Activated T-cell treated with anti-CD3 and anti-CD28 coated beads for 24 hours (primary cell): ENCODE measurements at places on chromosomes 11 and 22.

DNA sequence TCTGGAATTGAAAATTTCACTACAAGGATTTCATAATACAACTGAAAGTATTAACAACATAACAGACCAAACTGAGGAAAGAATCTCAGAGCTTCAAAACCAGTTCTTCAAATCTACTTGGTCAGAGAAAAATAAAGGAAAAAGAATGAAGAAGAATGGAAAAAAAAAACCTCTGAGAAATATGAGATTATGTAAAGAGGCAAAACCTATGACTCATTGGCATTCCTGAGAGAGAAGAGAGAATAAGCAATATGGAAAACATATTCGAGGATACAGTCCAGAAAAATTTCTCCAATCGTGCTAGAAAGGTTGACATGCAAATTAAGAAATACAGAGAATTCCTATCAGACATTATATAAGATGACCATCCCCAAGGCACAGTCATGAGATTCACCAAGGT is 23.4 kb upstream of the GPR83 start:
- DNase-seq = no peak

GRCh38 chr22:44935724-44936123 is 74.1 kb downstream of the PHF21B start:
- DNase-seq = no peak

DNA sequence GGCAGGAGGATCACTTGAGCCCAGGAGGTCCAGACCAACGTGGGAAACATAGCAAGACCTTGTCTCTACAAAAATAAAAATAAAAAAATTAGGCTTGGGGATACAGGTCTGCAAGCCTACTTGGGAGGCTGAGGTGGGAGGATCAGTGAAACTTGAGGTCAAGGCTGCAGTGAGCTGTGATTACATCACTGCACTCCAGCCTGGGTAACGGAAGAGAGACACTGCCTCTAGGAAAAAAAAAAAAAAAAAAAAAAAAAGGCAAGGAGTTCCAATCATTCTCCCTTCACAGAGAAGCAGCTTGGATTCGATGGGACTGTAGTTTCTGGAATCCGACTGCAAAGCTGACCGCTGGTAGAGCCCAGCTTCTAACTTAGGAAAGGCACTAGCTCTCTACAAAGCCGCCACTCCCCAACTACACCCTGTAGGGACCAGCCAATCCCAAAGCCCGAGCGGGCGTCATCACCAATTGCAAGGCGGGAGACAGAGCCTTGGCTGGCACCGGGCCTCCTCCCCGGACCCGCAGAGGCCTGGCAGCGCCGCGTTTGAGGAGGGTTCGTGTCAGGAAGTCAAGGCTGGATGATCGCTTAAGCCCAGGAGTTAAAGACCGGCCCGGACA is 716 bp upstream of the DDB2 start:
- peak; percentile 78 for DNase-seq

DNA sequence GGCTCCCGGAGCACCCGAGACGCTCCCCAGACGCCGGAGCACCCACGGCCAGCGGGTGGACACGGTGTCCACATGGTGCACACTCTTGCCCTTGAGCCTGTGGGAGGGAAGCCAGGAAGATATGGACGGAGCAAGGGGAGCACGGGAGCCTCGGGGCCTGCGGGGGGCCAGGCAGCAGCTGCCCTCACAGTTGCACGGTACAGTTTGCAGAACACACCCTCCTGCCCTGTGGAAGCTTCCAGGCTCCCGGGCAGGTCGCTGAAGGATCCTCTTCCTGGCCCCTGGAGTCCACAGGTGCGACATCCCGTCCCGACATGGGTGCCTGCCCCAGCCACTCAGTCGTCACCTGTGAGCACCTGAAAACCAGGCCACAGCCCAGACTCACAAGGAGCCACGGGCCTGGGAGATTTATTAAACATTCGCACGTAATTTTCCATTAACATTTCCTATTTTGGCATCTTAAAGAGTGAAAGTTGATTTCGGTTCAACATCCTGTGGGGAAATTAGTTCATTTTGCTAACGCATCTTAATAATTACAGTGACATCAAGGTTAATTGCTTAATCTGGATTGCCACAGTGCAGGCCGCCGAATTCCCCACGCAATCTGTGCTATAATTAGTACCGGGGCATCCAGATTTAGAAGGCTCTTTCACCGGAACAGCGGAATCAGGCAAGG is 253.3 kb downstream of the BRD1 start:
- no peak for DNase-seq

DNA sequence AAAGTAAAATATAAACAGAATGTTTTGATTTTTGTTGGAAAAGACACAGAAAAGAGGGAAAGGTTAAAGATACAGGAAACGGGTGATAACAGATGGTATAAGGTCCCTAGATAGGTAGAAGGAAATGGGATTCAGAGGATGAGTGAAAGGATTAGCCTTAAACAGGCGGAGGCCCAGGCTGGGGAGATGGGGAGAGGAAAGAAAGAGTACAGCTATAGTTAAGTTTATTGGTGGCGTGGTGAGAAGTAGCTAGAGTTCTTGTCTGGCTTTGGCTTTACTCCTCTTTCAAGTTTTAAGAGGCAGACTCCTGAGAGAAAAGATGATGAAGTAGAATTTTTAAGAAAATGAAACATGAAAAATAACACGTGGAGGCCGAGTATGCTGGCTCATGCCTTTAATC is 13.7 kb downstream of the ZBTB44 start:
- DNase-seq = no peak

- DNase-seq = no peak
These were observed 5.3 kb downstream of the LZTR1 start for GRCh38 chr22:20987375-20987774.

DNA sequence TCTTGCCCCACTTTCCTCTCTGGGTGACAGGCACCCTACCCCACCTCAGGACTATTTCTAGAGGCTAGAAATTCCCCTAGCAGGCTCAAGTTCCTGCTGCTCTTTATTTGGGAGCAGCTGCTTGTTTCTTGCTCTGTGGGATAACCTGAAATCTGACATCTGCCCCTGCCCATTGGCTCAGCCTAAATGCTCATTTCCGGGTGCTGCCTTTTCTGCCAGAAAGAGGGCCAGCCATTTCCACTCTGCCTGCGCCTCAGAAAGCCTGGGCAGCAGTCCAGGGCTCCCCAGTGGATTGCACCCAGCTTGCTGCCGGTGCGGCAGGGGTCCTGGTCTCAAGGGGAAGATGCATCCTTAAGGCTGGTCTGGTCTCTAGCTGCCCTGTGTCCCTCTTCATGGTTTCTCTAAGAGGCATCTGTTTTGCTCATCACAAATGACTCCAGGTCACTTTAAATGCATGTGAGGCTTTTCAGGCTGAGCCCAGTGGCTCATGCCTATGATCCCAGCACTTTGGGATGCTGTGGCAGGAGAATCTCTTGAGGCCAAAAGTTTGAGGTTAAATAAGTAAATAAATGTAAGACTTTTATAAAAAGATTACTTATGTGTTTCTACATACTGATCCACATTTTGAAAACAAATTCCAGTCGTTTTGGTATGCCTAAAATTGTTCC is 10.3 kb upstream of the PNPLA5 start:
- DNase-seq = no peak

GRCh38 chr11:114062272-114062671 is 2.8 kb downstream of the ZBTB16 start:
- no peak for DNase-seq

DNA sequence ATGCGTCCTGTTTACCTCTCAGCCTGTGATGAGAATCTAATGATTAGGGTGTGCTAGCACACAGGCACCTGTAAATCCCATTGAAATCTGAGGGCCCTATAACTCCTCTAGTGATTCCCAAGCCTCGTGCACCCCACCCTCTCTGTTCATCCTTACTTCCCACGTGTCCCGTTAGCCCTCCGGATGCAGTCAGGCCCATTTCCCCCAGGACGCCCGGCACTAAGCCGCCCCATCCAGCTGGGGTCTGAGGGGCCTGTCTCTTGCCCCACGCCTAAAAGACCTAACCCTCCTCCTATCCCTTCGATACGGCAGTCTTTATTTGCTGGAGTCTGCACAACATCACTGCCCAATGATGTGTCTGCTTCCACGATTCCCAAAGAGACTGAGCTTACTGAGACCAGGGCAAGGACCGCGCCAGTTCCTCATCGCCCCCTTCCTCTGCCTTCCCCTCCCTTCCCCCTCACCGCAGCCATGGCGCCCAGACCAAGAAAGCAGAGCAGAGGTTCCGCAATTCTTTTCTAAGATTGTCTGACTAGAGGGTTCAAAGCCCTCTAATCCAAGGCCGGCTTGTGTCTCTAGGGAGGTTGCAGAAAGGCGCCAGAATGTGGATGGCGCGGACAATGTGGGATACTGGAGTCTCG is 1.1 kb upstream of the FADS2 start:
- DNase-seq = no peak

DNA sequence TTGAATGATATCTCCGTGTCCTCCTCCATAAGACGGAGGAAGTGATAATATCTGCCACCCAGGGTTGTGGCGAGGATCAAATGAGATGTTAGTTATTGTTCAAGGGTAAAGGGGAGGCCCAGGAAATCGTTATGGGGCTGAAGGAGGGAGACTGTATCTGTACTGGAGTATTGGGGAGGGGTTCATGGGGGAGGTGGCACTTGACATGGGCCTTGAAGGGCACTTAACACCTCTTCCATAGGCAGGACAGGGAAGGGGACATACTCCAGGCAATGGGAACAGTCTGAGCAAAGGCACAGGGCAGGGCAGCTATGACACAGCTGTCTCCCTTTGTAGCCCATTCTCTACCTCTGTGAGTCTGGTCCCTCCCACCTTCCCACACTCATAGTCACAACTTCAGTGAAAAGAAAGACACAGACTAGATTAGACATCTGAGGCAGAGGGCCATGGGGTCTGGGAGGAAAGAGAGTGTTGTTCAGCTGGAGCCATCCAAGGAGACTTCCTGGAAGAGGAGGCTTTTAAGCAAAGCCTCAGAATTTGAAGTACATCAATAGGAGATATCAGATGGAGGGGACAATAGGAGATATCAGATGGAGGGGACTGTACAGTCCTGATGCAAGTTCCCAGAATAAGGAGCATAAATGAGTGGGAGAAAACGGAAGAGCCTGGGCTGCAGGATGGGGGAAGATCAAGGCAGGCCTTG is 15.8 kb upstream of the DGKZ start:
- DNase-seq = peak; percentile 37

DNA sequence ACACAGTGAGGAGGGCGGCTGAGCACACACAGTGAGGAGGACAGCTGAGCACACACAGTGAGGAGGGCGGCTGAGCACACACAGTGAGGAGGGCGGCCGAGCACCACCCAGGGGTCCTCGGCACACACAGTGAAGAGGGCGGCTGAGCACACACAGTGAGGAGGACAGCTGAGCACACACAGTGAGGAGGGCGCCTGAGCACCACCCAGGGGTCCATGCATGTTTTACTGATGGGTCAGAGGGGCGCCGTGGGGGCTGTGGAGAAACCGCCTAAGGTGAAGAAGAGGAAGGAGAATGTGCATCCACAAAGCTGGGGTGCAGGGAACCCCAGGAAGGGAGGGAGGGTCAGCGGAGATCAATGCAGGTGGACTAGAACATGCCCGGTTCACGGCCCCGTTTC is 461.8 kb downstream of the BRD1 start:
- no peak for DNase-seq

GRCh38 chr11:72816404-72816990 is 2.3 kb downstream of the ATG16L2 start:
- no peak for DNase-seq

DNA sequence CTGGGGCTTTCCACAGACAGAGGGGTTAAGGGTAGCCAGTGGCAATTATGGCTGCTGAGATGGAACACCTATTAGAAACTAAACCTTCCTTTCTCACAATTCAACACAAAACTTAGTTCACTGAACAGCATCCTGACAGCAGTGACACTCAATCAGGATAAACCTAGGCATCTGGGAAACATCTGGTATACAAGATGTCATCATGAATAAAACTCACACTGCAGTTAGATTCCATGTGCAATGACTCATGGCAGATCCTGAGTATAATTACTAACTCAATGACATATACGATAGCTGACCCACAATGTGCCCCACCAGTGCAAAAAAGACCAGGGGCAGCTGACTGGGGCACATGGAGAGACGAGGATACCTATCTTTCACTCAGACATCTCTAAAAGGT is 17.7 kb downstream of the RBFOX2 start:
- no peak for DNase-seq

GRCh38 chr11:88695689-88696414 is 358.3 kb upstream of the CTSC start:
- DNase-seq = no peak

DNA sequence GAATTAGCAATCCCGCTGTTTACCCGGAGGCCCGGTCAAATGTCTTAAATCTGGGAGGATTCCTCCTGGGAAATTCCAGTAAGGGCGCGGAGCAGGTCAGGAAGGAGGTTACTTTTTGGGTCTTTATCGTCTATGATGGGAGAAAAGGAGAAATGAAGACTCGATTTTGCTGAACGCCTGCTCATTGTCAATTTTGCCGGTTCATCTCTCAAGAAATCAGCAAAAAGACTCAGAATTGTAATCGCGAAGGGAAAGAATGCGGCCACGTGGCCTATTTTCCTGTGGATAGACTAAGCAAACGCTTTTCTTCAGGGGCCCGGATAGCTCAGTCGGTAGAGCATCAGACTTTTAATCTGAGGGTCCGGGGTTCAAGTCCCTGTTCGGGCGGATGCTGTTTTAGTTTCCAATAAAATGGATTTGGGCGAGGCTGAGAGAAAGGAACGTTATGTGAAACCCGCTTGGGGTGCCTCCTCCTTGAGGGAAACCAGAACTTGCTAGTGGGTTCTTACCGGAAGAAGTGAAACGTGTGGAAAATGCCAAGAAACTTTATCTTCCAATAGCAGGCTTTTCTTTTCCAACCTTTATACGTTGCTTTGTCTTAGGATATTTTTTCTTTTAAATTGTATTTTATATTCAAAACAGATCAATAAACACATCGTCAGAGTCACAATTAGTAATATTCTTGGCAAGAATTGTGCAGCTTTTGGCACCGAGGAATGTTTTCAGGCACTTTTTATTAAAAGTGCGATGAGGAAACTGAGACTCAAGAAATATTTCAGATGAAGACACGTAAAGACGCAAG is 45.0 kb downstream of the OR4D9 start:
- DNase-seq = peak; percentile 82

DNA sequence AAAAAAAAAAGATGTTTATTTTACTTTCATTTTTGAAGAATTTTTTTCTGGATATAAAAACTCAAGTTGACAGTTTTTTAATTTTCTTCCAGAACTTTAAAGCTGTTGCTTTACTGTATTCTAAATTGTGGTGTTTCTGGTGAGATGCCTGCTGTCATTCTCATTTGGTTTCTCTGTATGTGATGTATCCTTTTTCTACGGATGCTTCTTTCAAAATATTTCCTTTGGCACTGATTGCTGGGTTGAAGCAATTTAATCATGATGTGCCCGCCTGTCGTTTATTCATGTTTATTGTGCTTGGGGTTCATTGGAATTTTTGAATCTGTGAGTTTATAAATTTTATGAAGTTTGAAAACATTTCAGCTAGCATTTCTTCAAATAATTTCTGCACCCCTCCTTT is 29.4 kb upstream of the CTSD start:
- DNase-seq = no peak

- DNase-seq = peak; percentile 90
These were observed at the start of gene CEP164 for GRCh38 chr11:117327567-117328374. TSS of gene CEP164 (plus strand) at chr11:117327854. CDS start at chr11:117338587, 10,733 bp downstream.
